ENCODE measurements at places on chromosomes 6 and 20. TPM values are rescaled to one million over a fixed set of nuclear protein-coding genes. Genes with fewer than 3 reads are reported as not detected.

Gene ZNF322
- 7.7 TPM for total RNA-seq

Gene AIG1
- total RNA-seq, result 20.0 TPM

Gene FOXS1
- total RNA-seq, result not detected

Gene ULBP1
- 2.7 TPM for total RNA-seq

Gene IMPG1
- not detected for total RNA-seq

Gene C6orf47
- 11.4 TPM for total RNA-seq

Gene PTCHD4
- not detected for total RNA-seq

Gene MEI4
- total RNA-seq, result not detected

Gene SCUBE3
- not detected for total RNA-seq

Gene RAET1E
- not detected for total RNA-seq

- no peak for DNase-seq
Measured at GRCh38 chr6:169566961-169567750, 134.7 kb downstream of the WDR27 start.

- no peak for DNase-seq
Measured at GRCh38 chr6:9875605-9876353, 539.1 kb downstream of the TFAP2A start.

DNA sequence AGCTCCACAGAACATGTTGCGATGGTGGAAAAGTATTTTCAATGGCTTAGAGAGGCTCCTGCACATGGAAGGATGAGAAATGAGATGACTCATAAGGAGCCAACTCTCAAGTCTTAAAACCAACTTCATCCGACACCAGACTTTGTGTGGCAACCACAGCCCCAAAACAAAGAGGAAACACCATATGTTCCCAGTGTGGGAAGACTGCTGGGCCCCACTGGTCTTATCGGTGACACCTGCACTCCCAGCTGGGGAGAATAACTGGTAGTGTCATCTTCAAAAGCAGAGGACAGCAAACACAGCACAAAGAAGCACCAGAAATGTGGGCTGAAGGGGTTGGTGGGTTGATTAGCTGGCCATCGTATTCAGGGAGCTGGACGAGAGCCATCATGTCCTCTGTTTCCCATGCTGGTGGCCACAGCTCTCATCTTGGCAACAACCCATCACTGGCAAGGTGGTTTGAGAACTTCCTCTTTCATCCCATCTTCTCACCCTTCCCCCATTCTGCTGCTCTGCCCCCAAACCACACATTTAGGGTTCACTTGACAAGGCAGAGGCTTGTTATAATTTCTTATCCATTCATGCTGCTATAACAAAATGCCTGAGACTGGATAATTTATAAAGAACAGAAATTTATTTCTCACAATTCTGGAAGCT lies 46.0 kb upstream of the TASP1 start:
- DNase-seq, result no peak

- DNase-seq, result no peak
Measured at GRCh38 chr6:116218172-116218633, 35.7 kb downstream of the TSPYL4 start.

DNA sequence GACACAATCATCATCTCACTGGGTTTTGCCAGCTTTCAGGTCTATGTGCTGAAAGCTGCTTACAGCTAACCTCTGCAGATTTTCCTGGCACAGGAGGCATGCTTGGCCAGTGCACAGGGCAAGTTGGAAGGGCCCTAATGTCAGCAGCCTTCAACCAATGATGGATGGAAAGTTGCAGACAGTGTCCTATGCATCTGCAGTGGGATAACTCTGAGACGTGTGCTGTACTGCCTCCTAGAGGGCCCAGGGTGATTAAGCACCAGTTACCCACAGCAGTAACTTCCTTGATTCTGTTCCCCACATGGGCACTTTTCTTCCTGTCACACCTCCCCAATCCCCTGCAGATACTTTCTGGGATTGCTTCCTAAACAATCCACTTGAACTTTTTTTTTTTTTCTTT lies 38.6 kb downstream of the OVOL2 start:
- DNase-seq, result peak; percentile 23

DNA sequence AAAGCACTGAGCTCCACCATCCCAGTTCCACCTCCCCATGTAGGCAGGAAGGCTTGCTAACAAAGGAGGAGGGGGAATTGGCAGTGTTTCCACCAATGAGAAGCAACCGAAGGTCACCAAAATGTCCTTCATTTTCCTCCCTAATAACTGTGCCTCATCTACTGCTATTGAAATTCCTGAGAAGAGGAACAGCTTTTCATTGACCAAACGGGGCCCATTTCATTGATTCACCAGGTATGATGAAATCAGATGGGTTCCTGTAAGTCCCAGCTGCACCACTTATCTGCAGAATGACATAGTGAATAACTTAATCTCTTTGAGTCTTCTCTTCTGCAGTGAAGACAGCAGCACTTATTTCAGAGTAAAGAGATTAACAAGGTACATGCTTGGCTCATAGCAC lies 17.3 kb downstream of the TREM1 start:
- no peak for DNase-seq

DNA sequence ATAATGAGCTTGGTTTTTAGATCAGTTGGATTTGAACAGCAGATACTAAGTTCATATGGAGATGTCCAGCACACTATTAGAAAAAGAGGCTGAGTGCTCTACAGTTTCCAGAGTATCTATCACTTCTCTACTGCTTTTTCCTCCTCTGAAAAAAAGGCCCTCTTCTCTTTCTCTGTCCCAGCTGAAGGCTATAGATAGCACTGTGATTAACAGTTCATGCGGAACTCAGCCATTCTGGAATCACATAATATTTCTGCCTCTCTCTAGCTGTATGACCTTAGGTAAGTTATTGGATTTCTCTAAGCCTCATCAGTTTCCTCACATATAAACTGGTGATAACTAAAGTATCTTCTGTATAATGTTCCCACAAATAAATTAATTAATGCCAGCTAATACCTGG lies 184.1 kb downstream of the UBE3D start:
- no peak for DNase-seq

DNA sequence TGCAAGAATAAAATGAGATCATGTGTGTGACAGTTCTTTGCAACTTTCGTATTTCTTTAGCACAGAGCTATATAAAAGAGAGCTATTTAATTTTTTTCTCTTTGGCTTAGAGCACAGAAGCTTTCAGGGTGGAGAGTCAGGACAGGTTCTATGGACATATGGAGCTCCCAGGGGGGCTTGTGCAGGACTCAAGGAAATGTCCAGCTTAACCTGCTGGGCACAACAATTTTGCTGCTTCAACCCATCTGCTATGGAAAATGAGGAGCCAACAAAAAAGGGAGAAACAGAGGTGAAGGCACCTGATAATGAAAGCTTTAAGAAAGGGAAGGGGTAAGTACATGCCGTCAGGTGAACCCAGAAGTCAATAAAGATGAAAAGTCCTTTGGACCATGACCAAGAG lies 5.1 kb upstream of the SNAP25 start:
- no peak for DNase-seq
